ENCODE measurements at places on chromosomes 12 and 14. TPM values are rescaled to one million over a fixed set of nuclear protein-coding genes. Genes with fewer than 3 reads are reported as not detected.

DNA sequence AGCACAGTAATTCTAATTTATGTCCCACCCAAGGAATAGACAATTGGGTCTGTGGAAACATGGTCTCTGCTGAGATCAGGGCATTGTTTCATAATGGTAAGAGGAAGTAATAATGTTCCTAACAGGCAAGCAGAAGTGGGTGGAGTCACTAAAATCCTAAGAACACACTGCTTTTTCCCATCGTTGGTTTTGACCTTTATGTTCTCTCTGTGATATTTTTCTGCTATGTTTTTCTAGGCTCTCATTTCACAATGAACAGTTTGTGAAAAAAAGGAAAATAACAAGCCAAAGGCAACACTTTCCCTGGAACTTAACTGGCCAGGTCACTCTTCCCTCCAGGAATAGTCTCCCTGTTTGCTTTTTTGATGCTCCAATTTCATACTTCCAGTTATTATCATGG is 80.6 kb upstream of the OVCH1 start:
- no peaks in the 10 kb centered on the region for H3K36me3 ChIP-seq
- H3K27me3 ChIP-seq, result no peaks in the 10 kb centered on the region
- no peak overlapping the region for H3K27ac ChIP-seq

Gene RAD9B
- 0.08 TPM for polyA plus RNA-seq

Gene NFE2
- polyA plus RNA-seq, result not detected

GRCh38 chr12:85357609-85358008 is 77.6 kb downstream of the ALX1 start:
- DNase-seq, result no peak
- H3K36me3 ChIP-seq, result no peaks in the 10 kb centered on the region
